Stimulated activated CD4-positive, alpha-beta T cell treated with anti-CD3 and anti-CD28 coated beads, Interleukin-12 subunit alpha, Interleukin-12 subunit beta, amount 100 ng/mL, for 24 hours (primary cell): ENCODE measurements at places on chromosomes 11 and 22.

DNA sequence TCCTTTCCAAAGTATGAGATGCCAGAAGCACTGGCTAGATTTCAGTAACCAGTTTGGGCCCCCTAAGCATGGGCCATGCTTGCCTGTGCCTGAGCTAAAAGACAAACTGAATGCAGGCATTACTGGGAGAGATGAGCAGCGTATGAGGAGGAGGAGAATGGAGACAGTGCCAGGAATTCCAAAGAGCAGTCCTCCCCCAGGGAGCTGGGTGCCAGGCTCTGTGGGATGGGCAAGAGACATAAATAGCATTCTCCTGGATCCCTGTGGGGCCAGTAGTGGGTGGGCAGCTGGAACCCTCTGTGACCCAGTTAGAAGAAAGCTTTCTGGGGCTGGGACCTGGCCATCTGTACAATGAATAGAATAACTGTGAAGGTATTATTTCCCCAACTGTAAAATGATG, 235.6 kb downstream of the KCNA4 start:
- no peak for DNase-seq

DNA sequence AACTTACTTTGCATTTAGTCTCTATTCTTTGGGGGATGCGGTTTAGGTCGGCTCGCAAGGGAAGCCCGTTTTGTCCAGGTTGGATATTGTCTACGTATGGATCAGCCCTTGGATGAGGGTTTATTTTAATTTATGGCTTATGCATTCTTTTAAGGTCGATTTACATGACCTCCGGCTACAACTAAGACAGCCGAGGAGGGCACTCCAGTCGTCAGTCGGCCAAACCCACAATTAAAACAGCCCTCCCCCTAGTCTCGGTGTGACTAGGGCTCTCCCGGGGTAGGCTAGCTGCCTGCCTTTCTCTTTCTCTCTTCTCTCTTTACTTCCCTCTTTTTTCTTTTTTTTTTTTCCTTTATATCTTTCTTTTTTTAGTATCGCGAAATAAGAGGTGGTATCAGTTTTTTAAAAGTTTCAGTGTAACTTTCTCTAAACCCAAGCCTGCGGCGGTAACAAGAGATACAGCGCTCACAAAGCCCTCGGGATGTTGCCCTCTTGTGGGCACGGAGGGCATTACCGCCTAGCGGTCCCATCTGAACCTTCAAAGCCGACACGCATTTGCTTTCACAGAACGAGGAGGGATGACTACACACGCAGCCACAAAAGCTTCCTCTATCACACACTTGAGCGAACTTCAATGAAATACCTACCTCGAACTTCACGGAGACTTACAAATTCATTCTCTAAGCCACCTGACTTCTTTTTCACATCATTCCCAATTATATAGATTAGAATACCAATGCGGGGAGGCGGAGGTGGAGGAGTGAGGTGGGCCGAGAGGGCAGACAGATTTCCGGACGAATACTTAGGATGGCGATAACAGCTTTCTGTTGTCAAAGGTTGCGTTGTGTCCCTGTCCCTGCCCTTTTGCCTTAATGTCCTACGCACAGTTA, 132.3 kb upstream of the C11orf58 start:
- peak; percentile 87 for DNase-seq

GRCh38 chr11:65851811-65852507, 6.0 kb downstream of the CFL1 start:
- DNase-seq, result no peak

DNA sequence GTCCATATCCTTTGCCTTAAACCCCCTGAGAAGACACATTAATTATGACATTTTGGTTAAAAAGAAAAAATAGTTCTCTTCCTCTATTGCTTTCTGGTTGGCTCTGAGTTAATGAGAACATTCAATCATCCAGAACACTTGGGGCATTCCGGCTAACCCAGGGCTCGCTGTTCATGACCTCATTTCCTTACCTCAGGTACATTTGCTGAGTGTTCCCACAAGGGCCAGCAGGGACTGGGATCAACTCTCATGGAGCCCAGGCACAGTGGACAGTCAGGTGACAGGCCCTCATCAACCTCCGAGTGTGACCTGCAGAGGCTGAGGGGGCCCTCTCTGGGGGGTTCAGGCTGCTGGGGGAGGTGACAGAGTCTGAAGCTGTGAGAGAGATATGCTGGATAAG, 98.9 kb downstream of the MYO18B start:
- no peak for DNase-seq
